ENCODE measurements at places on chromosomes 1 and 21.
A peak's percentile ranks its signal among the peaks of the same experiment; 100 is the strongest.

- DNase-seq: peak; percentile 38
Observed at GRCh38 chr1:31549809-31550620, 26.3 kb upstream of the TINAGL1 start.

GRCh38 chr1:41236781-41237180 lies 5.3 kb downstream of the SCMH1 start:
- DNase-seq: no peak

DNA sequence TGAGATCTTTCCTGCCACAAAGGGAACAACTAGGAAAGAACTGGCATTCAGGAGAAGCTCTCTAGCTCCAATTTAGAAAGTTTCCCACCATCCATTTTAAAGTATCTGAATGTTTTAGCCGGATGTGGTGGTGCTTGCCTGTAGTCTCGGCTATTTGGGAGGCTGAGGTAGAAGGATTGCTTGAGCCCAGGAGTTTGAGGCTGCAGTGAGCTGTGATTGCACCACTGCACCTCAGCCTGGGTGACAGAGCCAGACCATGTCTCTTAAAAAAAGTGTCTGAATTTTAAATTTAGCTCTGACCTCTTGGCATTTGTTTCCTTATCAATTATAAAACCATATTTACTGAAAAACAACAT lies 67.2 kb downstream of the RPAP2 start:
- DNase-seq: no peak

- DNase-seq: peak; percentile 67
Observed at GRCh38 chr1:108125312-108126138, 74.6 kb downstream of the SLC25A24 start.

GRCh38 chr1:227058321-227058751 lies 118.2 kb downstream of the COQ8A start:
- no peak for DNase-seq

DNA sequence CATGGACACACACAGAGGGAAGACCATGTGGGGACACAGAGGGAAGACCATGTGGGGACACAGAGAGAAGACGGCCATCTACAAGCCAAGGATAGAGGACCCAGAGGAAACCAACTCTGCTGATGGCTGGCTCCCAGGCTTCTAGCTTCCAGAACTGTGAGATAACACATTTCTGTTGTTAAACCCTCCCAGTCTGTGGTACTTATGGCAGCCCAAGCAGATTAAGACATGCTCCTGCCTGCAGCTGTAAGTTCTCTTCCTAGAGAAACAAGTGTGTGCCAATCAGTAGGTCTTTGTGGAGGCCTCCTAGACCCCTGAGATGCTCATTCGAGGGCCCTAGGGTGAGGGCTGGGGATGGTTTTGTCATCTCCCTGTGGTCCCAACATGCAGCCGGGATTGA lies 2.7 kb downstream of the AGT start:
- no peak for DNase-seq

DNA sequence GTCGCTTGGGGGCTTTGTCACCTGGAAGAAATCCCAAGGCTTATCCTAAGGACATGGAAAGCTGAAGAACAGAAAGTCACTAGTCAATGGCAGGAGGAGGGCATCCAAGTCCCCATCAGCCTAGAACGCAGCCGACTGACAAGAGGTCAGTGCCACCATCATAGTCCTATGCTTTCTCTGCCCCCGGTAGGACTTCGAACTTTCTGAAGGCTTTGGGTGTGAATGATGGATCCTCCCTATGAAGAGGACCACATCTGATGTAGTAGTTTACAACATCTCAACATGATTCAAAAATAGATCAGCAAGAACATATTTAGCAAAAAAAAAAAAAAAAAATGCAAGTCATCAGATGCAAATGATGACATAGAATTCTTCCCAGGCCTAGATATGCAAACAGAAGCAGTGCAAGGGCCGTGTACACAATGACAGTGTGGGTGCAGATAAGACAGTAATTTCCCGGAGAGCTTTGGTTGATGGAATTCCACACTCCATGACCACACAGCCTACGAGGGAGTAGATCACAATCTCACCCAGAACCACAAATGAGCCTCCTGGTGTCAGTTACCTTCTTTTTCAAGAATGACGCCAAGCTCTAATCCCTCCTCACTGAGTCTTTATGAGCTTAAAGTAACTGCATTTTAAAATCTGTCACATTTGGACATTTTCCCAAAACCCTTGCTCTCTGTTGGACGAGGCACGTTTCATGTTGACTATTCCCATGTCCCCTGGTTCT lies 88.2 kb downstream of the PSMG1 start:
- DNase-seq: no peak

GRCh38 chr1:41014871-41015270 lies 6.7 kb downstream of the SLFNL1 start:
- DNase-seq: no peak

DNA sequence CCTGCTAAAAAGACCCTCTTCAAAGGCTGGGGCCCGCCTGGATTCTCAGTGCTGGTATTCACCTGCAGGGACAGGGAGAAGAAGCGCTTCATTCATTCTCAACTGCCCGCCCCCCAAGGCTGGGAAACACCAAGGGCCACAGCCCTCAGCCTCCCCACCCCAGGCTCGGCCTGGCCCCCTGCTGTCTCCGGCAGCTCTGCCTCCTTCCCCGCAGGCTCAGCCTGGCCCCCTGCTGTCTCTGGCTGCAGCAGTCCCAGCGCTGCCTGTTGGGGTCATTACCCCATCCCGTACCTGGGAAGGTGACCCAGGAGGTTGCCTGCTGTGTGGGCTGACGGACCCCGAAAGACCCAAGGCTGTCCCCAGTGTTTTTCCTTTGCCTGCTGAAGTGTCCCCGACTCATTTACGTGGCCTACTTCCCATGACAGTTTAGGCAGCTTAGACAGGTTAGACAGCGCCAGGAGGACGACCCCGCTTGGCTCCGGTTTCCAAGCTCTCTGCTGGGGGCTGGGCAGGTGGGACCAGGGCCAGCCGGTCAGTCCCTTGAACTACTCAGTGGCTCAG lies 22.9 kb upstream of the CLSTN1 start:
- DNase-seq: no peak

DNA sequence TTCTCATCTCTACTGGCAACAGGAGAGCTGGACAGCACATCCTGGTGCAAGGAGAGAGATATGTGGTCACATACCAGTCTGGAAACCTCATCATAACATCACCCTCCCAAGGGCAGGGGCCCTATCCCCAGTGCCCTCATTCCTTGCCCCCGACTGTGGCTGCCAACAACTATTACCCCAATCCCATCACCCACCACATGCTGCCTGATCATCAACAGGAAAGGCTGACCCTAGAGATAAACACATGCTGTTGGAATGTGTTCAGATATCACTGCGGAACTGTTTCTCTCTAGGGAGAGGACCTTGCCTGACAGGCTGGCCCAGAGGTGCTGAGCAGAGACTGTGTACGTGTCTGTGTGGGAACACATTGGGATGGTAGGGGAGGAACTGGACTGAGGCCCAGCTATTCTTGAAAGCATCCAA lies 4.5 kb upstream of the INKA2 start:
- DNase-seq: no peak

DNA sequence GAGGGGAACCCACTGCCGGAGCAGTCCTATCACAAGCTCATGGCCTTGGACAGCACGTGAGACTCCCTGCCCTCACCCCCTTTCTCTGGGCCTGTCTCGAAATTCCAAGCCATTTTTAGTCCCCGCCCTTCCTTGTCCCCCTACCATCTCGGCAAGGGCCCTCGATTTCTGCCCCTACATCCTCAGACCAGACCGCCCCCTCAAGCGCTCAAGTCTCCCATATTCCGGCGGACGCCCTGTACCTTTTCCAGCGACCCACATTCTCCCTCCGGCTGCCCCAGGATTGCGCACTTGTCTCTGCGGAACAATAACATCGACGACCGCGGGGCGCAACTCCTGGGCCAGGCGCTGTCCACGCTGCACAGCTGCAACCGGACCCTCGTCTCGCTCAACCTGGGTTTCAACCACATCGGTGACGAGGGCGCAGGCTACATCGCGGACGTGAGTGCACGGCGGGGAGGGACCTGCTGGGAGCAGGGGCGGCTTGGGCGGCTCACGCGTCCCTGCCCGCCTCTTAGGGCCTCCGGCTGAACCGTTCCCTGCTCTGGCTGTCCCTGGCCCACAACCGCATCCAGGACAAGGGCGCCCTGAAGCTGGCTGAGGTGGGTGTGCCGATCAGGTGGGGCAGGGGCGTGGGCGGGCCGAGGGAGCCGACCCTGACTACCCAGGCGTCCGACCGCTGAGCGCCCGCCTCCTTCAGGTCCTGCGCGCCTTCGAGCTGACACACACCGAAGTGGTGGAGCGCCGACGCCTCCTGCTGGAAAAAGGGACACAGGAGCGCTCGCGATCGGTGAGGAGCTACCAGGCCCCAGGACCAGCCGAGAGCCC lies 7.0 kb downstream of the LRRC71 start:
- peak; percentile 68 for DNase-seq

- DNase-seq: no peak
Observed at GRCh38 chr21:34027721-34028461, 45.5 kb upstream of the MRPS6 start.

DNA sequence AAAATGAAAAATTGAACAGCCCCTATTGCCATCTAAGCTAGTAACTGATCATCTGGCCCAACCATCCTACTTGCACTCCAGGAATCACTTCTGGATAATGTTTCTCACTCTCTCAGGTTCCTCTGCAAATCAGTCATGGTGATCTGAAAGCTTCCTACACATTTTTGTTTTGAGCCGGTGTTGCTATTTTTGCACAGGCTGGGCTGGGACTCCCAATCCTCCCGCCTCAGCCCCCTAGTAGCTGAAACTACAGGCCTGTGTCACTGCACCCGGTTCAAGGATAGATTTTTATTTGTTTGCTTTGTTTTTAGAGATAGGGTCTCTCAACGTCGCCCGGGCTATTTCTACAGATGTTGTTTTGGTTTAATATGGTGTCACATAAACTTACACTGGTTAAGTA lies 40.5 kb upstream of the HMCN1 start:
- DNase-seq: no peak

DNA sequence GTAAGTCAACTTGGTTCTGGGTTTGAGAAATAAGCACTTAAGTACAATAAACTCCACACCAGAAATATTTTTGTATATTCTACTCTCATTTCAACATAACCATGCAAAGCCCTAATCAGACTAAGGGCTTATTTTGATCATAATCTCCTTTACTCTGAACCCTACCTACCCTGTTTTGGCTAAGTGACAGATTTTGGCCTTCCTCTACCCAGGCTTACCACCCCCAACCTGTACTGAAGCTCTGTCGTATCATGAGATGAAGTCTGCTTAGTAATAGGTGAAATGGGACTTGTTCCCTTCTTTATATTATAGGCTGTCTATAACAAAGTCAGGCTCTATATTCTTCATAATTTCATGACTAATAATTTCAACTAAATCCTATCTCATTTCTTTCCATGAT lies 135.5 kb downstream of the RERE start:
- DNase-seq: no peak

GRCh38 chr1:235286667-235287066 lies 41.3 kb downstream of the ARID4B start:
- DNase-seq: no peak

GRCh38 chr21:27548486-27548885 lies 581.6 kb upstream of the ADAMTS5 start:
- DNase-seq: no peak

GRCh38 chr1:179190861-179191260 lies 38.6 kb downstream of the ABL2 start:
- DNase-seq: no peak

DNA sequence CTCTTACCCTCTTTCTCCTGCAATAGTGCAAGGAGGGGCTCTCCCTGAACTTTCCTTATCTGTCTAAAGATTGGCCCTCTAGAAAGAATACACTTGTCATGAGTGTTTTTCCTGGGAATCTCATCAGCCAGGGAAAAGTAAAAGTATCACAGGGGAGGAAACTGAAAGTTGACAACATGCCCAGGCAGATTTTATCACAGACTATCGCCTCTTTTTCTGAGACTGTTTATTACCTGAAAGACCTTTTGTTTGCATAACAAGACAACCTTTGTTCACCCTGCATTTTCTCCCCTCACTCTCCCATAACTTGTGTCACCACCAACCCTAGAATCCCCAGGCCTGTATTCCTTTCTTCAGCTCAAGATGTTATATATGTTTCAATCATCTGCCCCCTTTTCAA lies 794.7 kb upstream of the ADAMTS5 start:
- no peak for DNase-seq

DNA sequence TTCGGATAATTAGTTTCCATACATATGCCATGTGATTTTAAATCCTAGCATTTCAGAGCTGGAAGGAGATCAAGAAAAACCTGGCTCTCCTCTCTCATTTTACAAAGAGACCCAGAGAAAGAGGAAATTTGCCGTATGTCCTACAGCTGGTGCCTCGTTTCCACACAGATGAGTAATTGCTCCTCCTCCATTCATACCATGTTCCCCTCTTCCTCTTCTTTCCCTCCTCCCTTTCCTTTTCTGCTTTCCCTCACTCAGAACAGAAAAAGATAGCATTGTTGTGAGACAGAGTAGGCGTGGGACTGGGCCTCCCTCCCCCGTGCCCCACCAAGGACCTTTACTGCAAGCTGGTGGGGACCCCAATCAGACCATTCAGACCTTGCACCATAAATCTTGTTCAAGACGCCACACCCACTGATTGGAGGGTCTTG lies 13.7 kb upstream of the SLC44A3 start:
- DNase-seq: no peak

GRCh38 chr1:102595106-102595505 lies 513.2 kb downstream of the COL11A1 start:
- no peak for DNase-seq

DNA sequence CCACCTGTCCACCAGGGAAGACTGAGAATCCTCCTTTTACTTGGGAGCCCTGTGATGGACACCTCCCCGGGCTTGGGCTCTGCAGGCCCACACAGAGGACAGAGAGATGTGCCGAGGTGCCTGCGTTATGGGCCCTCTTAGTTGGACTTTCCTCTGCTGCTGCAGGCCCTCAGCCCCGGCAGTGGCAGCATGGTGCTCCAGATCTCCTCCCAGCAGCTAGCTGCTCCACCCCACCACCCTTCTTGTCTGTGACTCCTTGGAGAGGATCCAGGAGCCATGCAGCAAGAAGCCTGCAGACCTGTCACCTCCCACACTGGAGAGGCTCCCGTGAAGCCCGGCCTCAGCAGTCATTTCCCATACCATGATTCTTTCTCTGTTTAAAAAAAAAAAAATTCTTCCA lies 27.4 kb downstream of the PHGDH start:
- no peak for DNase-seq

- no peak for DNase-seq
Observed at GRCh38 chr21:39575775-39576174, 37.0 kb upstream of the B3GALT5 start.
